ENCODE measurements at places on chromosomes 1 and 21. TPM values are rescaled to one million over a fixed set of nuclear protein-coding genes. Genes with fewer than 3 reads are reported as not detected.

Gene OR2T12
- total RNA-seq = not detected

Gene PDE4B
- total RNA-seq = 52.8 TPM

Gene HCRTR1
- total RNA-seq = under 0.01 TPM

Gene HTR1D
- 2.3 TPM for total RNA-seq
